HuH-7 (cell line): ENCODE measurements at places on chromosomes 6 and 20.

GRCh38 chr20:46583411-46584214 is 33.2 kb upstream of the OCSTAMP start:
- no peak for DNase-seq

DNA sequence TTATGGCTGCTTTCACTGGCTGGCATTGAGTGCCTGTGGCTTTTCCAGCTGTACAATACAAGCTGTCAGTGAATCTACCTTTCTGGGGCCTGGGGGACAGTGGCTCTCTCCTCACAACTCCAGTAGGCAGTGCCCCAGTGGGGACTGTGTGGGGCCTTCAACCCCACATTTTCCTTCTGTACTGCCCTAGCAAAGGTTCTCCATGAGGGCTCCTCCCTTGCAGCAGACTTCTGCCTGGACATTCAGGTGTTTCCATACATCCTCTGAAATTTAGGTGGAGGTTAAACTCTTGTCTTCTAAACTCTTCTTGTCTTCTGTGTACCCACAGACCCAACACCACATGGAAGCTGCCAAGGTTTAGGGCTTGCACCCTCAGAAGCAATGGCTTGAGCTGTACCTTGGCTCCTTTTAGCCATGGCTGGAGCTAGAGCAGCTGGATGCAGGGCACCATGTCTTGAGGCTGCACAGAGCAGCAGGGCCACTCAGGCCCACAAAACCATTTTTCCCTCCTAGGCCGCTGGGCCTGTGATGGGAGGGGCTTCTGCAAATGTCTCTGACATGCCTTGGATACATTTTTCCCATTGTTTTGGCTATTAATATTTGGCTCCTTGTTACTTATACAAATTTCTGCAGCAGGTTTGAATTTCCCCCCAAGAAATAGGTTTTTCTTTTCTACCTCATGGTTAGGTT is 9.6 kb downstream of the PEX7 start:
- DNase-seq, result no peak

DNA sequence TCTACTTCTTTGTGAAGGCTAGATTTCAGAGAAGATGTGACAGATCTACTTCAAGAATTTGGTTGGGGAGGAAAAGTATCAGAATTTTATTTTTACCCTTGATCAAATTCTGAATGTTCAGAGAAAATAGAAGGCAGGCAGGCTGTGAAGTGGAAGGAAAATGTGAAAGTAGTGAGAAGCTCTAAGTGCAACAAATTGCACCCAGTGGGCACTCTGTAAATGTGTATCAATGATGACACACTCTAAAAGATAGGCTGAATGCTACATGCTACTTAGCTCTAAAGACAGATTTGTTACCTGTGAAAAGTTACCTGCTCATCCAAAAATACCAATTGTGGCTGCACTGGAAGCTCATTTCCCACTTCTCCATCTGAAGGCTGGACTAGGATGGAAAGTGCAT is 438.6 kb downstream of the PKHD1 start:
- DNase-seq, result no peak

DNA sequence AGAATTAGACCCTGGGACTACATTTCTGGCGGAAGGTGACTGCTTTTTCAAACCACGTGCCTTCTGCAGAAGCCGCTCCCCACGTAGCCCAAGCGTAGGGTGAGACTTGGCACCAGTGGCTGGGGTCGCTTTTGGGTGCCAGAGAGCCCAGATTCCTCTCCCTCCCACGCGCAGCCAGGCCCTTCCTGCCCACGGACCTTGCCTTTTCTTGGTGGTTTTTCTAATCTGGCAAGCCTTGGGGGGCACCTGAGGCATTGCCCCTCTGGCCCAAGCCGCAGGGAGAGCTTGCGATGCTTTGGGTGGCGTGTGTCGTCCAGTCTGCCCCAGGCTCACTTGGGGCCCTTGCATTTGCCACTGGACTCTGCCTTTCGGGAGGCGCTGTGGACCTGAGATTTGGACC is 3.3 kb downstream of the SLCO4A1 start:
- DNase-seq, result no peak

GRCh38 chr20:16528078-16528477 is 45.2 kb downstream of the KIF16B start:
- DNase-seq, result peak; percentile 84

DNA sequence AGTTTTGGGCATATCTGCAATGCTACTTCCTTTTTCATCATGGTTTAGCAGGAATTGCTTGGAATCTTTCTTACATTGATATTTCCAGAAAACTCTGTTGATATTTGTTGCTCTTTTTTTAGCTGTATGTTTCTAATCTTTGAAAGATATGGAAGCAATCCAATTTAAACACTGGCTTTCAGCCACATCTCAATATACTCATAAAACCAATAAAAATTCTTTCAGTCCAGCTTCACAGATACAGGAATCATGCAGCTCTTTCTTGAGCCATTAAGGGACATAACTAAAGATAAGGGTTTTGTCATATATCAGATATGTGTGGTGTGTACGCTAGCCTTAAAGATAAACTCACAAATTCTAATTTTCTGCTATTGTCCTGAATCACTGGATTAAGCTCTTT is 47.4 kb downstream of the PKIB start:
- DNase-seq, result no peak

- DNase-seq, result no peak
Observed at GRCh38 chr6:35011096-35012041, 122.3 kb downstream of the ANKS1A start.

DNA sequence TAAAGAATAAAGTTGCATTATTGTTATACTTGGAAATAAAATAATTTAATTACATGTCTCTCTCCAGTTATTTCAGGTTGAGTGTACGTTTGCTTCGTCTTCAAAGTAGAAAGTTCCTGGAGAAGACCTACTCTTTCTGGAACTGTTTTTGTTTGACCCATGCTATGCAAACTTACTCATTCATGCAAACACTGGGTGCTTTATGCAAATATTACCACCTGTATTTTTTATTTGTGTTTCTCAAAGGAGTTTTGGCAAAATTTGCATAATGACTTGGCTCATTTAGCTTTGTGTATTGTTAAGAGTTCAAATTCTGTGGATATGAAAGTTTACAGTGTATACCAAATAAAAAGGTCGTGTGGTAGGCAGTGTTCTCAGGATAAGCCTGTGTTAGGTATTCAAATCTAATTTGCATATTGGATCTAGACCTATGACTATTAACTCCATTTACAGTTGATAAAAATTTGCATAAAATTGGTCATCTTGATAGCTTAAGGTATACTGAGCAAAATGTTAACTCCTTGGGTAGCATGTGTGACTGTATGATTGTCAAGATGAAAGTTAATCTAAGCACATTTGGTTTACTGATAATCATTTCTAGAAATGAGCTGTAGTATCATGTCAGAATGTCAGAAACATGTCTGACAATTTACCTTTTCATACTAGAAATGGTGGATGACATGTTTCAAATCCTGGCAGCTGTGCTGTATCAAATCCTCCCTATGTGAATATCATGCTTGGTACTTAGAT is 65.2 kb downstream of the CDKAL1 start:
- DNase-seq, result no peak

- DNase-seq, result no peak
Observed at GRCh38 chr20:44596010-44596409, 13.6 kb downstream of the PKIG start.

DNA sequence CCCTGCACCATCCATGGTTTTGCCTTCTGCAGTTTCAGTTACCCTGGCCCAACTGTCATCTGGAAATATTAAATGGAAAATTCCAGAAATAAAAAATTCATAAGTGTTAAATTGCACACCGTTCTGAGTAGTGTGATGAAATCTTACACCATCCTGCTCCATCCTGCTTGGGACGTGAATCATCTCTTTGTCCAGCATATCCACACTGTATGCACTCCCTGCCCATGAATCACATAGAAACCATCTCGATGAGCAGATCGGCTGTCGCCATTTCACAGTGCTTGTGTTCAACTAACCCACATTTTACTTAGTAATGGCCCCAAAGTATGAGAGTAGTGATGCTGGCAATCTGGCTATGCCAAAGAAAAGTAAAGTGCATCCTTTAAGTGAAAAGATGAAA is 105.9 kb upstream of the ID4 start:
- no peak for DNase-seq

GRCh38 chr6:47091886-47092668 is 49.9 kb upstream of the ADGRF1 start:
- no peak for DNase-seq

GRCh38 chr6:39669973-39670342 is 55.2 kb downstream of the KIF6 start:
- DNase-seq, result no peak

GRCh38 chr6:170524172-170524502 is 29.0 kb downstream of the PSMB1 start:
- DNase-seq, result no peak

GRCh38 chr6:100657678-100658330 is 193.1 kb upstream of the SIM1 start:
- no peak for DNase-seq

DNA sequence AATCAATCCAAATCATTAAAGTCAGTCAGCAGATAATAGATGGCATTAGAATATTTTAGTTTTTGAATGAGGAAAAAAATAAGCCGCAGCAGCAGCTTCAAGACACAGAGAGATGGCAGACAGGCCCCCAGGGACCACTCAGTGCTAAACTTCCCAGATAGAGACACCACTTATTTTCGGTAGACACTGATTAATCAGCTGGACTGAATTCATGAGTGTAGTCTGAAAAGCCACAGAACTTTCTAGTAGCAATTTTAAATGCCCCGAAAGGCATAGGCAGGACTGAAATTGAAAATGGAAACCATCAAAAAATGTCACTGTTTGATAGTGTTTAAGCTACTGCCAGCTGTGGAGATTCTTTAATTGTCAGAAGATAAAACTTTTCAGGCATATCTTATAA is 3.1 kb upstream of the CLDN20 start:
- no peak for DNase-seq

DNA sequence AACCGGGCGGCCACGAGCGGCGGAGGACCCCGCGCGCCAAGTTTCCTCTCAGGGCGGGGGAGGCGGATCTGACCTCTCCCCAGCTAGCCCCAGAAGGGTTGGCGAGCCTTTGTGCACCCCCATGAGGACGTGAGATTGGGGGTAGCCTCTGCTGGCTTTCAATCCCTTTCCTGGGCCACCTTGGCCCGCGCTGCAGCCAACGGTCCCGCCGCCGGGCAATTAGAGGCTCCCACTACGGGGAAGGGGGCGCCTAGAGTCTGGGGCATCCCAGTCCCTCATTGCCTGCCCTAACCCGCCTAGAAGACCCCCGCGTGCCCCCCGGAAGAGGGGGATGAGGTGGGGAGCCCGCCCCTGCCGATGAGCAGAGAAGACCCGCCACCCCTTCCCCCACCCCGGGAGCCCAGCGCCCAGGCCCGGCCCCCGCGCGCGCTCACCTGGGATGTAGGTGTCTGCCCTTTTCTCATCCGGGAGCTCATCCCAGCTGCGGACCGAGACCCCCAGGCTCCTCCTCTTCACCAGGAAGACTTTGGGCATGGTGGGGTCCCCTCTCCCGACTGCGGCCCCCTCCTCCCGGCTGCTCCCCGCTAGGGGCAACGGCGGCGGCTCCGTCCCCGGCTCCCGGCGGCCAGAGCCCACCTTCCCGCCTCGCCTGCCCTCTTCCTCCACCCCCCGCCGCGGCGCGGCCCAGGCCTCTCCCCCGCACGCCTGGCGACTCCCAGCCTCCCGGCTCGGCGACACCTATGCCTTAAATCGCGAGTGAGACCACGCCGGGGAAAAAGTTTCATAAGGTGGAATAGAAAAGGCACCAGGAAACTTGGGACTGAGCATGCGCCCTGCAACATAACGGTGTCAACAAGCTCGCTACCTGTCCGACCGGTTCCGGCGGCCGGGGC is at the start of gene OVOL2:
TSS of gene OVOL2 (minus strand) at position 816 of the 893 bp plus-strand sequence. CDS start at position 534, 282 bp downstream.
- DNase-seq, result peak; percentile 74

DNA sequence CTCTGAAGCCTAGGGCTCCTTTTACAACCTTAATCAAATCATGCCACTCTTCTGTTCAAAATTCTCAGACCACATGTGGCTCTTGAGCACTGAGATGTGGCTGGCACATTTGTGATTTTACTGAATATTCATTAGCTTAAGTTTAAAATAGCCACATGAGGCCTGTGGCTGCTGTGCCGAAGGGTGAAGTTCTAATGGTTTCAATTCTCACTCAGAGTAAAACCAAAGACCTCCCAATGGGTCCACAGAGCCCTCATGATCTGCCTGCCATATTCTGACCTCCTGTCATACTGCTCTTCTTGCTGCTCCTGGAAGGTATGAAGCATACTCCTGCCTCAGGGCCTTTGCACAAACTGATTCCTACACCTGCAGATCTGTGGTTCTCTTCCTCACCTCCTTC is 7.8 kb upstream of the CST3 start:
- DNase-seq, result no peak

- no peak for DNase-seq
Observed at GRCh38 chr20:57135875-57136274, 130.6 kb downstream of the BMP7 start.

DNA sequence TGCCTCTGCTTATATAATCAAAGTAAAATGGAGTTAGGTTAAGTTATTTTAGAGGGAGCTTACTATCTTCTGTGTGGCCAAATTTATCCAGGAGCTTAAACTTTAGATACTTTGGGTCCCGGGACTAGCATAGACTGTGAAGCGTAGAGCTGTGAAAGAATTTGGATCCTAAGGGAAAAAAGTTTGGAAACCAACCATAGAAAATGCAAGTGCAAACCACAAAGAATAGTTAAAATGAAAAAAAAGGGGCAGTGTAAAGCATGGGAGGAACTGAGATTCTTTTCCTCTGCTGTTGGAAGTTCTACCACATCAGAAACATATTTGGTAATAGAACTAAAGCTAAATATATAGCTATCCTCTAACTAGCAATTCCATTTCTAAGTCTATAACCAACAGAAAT is 232.2 kb upstream of the FLRT3 start:
- no peak for DNase-seq

DNA sequence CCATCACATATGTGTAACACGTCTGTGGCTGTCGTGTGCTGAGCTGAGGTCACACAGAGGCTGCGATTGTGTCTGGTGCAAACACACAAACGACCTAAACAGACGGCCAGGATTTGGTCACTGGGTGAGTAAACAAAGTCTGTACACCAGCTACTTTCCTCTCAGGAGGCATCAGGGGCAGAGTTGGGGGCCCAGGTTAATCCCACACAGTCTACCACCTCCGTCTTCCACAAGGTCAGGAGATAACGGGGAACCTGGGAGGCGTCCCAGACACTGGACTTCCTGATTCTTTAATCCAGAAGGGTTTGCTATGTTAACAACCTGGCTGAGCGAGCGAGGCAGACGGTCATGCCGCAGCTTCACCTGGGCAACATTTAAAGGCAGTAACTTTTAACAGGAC is 1.5 kb downstream of the DACT2 start:
- DNase-seq, result no peak

DNA sequence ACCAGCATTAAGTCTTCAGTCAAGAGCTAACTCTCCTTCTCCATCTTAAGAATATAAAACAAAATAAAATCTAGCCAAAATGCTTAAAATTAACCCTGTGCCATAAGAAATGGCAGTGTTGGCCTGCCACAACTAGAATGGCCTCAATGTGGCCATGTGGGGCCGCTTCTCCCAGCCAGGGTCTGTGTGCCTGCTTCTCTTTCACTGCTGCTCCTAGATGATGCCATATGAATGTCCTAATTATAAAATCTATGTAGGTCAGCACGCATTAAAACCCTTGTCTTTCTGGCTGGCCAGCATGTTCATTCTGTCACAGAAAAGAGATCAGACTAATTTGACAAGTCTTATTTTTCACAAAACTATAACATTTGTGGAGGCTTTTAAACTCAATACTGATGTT is 102.6 kb downstream of the C6orf118 start:
- no peak for DNase-seq
